Endothelial cell of umbilical vein (primary cell): ENCODE measurements at places on chromosomes 16 and 17. TPM values are rescaled to one million over a fixed set of nuclear protein-coding genes. Genes with fewer than 3 reads are reported as not detected.

GRCh38 chr17:43219001-43219400 is 7.3 kb downstream of the TMEM106A start:
- H3K4me3 ChIP-seq = no peak overlapping the region
- H3K27ac ChIP-seq = no peak overlapping the region
- no peak for DNase-seq
- no peaks in the 10 kb centered on the region for H3K27me3 ChIP-seq
- H3K36me3 ChIP-seq = peaks cover 22% of the 10 kb centered on the region

GRCh38 chr16:29791845-29792807 is 1.6 kb downstream of the KIF22 start:
- no peak overlapping the region for H3K27ac ChIP-seq
- peaks cover 21% of the 10 kb centered on the region for H3K4me1 ChIP-seq
- peak overlapping the region; percentile 93 for H3K4me3 ChIP-seq
- no peak for DNase-seq
- H3K27me3 ChIP-seq = no peaks in the 10 kb centered on the region
- H3K36me3 ChIP-seq = peaks cover 3% of the 10 kb centered on the region

DNA sequence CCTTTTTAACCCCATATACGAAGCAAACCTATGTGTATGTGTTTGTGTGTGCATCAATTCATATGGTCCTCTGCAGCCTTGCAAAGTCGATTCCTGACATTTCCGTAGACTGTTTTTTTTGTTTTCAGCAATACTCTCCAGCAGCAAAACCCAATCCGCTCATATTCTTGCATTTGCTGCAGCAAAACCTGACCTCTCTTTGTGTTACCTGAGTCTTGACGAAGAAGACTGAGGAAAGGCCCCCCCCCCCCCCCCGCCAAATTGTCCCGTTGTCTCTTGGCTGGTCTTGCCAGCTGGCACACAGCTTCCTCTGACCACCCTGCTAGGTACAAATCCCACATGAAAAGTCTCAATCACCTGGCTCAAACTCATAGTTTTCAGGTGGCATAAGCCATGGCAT is 494.7 kb downstream of the WWOX start:
- H3K27ac ChIP-seq = no peak overlapping the region
- H3K27me3 ChIP-seq = no peaks in the 10 kb centered on the region
- H3K36me3 ChIP-seq = no peaks in the 10 kb centered on the region
- no peaks in the 10 kb centered on the region for H3K4me1 ChIP-seq

DNA sequence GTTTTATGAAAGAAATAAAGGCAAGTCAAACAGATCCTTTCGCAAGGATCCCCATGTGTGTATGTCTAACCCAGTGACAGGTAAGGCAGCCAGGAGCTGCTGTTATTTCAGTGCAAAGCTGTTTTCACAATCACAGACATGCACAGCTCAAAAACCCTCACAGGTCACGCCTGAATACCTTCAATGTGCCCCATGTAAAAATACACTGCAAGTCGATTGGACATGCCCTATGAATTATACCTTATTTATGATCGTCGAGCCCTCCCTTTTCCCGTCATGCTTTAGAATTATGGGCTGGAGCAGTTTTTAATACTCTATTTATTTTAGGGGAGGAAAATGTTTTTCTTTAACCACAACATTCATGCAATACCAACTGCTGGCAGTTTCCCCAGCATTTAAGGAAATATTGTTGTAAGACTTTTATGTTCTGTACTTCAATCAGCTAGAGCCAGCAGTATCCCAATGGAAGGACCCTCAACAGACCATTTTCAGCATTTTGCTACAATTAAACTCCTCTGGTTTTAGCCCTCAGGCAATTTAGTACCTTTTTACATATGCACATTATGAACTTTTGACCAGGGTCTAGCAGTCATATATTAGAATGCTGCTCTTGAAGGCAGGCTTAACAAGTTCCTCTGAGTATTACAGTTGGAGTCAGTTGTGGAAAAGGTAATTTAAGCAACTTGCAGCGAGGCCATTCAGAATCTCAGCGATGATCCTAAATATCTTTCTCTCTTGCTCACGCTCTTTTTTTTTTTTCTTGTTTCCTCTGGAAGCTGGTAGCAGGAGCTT is 362.2 kb downstream of the WWOX start:
- no peaks in the 10 kb centered on the region for H3K4me1 ChIP-seq
- no peak overlapping the region for H3K27ac ChIP-seq

DNA sequence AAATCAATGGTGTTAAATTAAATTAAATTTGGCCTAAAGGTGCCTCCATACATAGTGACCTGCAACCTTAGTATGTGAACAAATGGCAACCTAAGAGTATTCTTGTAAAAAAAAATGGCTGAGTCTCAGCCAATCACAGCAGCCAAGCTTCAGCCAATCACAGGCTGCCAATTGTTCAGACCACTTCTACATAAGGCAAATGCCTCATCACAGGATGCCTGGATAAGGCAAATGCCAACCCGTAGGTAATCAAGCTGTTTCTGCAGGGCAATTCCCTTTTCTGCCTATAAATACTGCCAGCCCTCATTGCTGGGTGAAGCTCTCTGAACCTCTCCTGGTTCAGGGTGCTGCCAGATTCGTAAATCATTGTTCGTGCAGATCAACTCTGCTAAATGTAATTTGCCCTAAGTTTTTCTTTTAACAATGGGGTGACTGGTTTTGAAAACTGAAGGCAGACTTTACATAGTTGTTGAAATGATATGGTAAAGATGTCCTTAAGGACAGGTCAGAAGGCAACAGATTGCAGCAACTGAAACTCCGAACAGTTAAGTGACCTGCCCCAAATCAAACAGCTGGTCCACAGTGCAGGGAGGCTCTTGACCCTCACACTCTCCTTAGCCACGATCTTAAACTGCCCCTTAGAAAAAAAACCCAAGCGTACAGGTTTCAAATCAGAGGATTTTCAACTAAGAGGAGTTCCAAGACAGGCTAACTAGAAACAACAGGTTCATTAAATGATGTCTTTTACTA is 50.3 kb downstream of the N4BP1 start:
- no peaks in the 10 kb centered on the region for H3K27me3 ChIP-seq
- no peaks in the 10 kb centered on the region for H3K36me3 ChIP-seq
- DNase-seq = no peak

GRCh38 chr16:67000384-67001351 is 12.3 kb downstream of the CES4A start:
- H3K27me3 ChIP-seq = no peaks in the 10 kb centered on the region
- DNase-seq = peak; percentile 31
- H3K36me3 ChIP-seq = no peaks in the 10 kb centered on the region

GRCh38 chr16:66315210-66315825 is 51.2 kb upstream of the CDH5 start:
- DNase-seq = peak; percentile 73
- no peak overlapping the region for H3K4me3 ChIP-seq
- no peaks in the 10 kb centered on the region for H3K4me1 ChIP-seq
- H3K27ac ChIP-seq = no peak overlapping the region
- no peaks in the 10 kb centered on the region for H3K27me3 ChIP-seq

DNA sequence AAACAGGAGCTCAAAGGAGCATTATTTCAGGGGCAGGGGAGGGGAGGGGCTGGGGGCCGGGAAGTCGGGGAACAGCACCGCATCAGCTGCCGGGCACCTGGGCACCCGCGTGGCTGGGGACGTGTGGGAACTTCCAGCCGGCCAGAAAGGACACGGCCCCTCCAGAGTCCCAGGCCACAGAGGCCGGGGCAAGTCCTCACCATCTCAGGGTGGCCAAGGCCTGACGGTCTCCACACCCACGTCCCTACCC is 1.1 kb downstream of the PGAP6 start:
- H3K27me3 ChIP-seq = no peaks in the 10 kb centered on the region
- H3K4me3 ChIP-seq = peak overlapping the region; percentile 83
- H3K4me1 ChIP-seq = peaks cover 20% of the 10 kb centered on the region
- no peaks in the 10 kb centered on the region for H3K36me3 ChIP-seq
- H3K27ac ChIP-seq = no peak overlapping the region

DNA sequence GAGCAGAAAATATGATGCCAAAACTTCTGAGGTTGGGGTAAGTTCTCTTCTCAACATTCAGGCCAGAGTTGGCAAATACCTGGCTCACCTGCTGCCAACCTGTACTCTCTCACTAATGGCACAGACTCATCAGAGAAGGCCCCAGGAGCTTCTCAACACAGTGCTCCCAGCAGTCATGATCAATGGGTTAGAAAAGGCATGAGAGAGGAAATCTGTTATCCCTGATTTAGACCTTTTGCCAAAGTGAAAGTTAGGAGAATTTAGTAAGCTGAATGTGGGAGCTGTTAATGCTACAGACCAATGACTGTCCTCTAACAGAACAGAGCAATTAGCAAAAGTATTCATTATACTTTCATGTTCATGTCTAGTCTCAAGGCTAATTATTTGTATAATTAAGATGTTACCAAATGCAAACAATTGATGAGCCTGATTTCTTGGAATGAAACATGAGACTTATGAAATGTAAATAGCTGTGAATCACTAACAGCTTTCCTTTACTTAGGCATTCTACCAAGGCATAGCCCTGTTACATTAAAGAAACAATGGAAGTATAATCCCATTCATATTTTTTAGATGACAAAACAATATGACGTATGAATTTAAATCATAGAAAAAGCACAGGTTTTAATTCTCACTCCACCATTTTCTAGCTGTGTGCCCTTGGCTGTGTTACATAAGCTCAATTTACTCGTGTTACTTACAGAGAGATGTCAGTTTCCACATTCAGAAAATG is 68.7 kb upstream of the MARCHF10 start:
- no peak overlapping the region for H3K4me3 ChIP-seq
- no peaks in the 10 kb centered on the region for H3K27me3 ChIP-seq
- H3K36me3 ChIP-seq = no peaks in the 10 kb centered on the region
- peaks cover 14% of the 10 kb centered on the region for H3K4me1 ChIP-seq
- no peak overlapping the region for H3K27ac ChIP-seq

GRCh38 chr17:51842763-51843162 is 315.8 kb downstream of the CA10 start:
- no peak overlapping the region for H3K4me3 ChIP-seq
- DNase-seq = no peak
- H3K27ac ChIP-seq = no peak overlapping the region
- H3K4me1 ChIP-seq = no peaks in the 10 kb centered on the region

Gene CNTNAP4
- not detected in 2 replicates for total RNA-seq

Gene KRT31
- not detected in 2 replicates for total RNA-seq

- H3K27ac ChIP-seq = no peak overlapping the region
- H3K27me3 ChIP-seq = no peaks in the 10 kb centered on the region
- no peak for DNase-seq
- no peaks in the 10 kb centered on the region for H3K36me3 ChIP-seq
Observed at GRCh38 chr17:5585836-5586521, 1.7 kb upstream of the NLRP1 start.

Gene SCARF1
- 91.5 and 93.7 TPM in 2 replicates for total RNA-seq

Gene GUCY2D
- not detected in 2 replicates for total RNA-seq

DNA sequence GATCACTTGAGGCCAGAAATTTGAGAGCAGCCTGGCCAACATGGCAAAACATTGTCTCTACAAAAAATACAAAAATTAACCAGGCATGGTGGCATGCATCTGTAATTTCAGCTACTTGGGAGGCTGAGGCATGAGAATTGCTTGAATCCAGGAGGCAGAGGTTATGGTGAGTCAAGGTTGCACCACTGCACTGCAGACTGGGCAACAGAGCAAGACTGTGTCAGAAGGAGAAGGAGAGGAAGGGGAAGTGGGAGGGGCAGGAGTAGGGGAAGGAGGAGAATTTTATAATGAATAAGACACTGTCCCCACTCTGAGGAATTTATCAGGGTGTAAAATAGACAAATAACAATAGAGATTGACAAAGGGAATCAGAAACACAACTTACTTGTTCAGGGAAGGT is 440.6 kb upstream of the DYNLRB2 start:
- H3K4me3 ChIP-seq = no peak overlapping the region
- no peaks in the 10 kb centered on the region for H3K36me3 ChIP-seq
- H3K27me3 ChIP-seq = no peaks in the 10 kb centered on the region
- H3K27ac ChIP-seq = no peak overlapping the region
- peak; percentile 5 for DNase-seq

GRCh38 chr16:54720259-54720658 is 210.4 kb upstream of the IRX5 start:
- H3K4me1 ChIP-seq = no peaks in the 10 kb centered on the region
- H3K27me3 ChIP-seq = no peaks in the 10 kb centered on the region
- no peak for DNase-seq
- no peak overlapping the region for H3K4me3 ChIP-seq

- H3K4me1 ChIP-seq = peaks cover 4% of the 10 kb centered on the region
- no peaks in the 10 kb centered on the region for H3K36me3 ChIP-seq
- H3K27me3 ChIP-seq = no peaks in the 10 kb centered on the region
- H3K4me3 ChIP-seq = no peak overlapping the region
- DNase-seq = no peak
Observed at GRCh38 chr17:78442648-78443218, 64.3 kb downstream of the PGS1 start.

- no peaks in the 10 kb centered on the region for H3K36me3 ChIP-seq
- no peaks in the 10 kb centered on the region for H3K27me3 ChIP-seq
- no peaks in the 10 kb centered on the region for H3K4me1 ChIP-seq
- no peak overlapping the region for H3K27ac ChIP-seq
- no peak overlapping the region for H3K4me3 ChIP-seq
- DNase-seq = no peak
Observed at GRCh38 chr16:20952139-20952920, 51.8 kb downstream of the LYRM1 start.

DNA sequence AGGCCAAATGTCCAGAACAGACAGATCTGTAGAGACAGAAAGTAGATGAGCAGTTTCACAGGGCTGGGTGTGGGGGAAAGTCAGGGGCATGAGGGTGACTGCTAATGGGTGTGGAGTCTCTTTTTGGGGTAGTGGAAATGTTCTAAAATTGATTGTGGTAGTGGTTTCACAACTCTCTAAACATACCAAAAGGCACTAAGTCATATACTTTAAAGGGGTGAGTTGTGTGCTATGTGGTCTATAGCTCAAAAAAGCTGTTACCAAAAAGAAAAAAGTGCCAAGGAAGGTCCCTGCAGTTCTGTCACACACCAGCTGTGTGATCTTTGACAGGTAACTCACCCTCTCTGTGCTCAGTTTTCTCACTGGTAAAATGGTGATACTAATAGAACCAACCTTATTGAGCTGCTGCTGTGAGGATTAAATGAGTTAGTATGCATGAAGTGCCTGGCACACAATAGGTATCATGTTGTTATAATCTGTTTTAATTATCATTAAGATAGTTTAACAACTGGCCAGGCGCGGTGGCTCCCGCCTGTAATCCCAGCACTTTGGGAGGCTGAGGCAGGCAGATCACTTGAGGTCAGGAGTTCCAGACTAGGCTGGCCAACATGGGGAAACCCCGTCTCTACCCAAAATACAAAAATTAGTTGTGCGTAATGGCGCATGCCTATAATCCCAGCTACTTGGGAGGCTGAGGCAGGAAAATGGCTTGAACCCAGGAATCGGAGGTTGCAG is 10.3 kb downstream of the ITGAX start:
- H3K27ac ChIP-seq = no peak overlapping the region
- H3K4me1 ChIP-seq = no peaks in the 10 kb centered on the region
- H3K27me3 ChIP-seq = no peaks in the 10 kb centered on the region
- no peak for DNase-seq
- H3K36me3 ChIP-seq = no peaks in the 10 kb centered on the region
- H3K4me3 ChIP-seq = no peak overlapping the region

DNA sequence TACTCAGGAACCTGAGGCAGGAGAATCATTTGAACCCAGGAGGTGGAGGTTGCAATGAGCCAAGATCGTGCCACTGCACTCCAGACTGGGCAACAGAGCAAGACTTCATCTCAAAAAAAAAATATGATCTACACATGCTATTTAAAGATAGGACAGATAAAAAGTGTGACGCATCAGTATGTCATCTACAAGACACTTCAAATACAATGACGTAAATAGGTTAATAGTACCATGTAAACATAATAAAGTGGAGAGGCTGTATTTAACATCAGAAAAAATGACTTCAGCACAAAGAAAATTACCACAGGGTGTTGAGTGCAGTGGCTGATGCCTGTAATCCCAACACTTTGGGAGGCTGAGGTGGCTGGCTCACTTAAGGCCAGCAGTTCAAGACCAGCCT is 20.2 kb downstream of the ZNF778 start:
- peaks cover 11% of the 10 kb centered on the region for H3K36me3 ChIP-seq
- DNase-seq = no peak
- H3K4me3 ChIP-seq = no peak overlapping the region
- H3K27ac ChIP-seq = no peak overlapping the region
